ENCODE measurements at places on chromosomes 7 and 10.
A peak's percentile ranks its signal among the peaks of the same experiment; 100 is the strongest.

GRCh38 chr10:5486853-5487235 lies 12.5 kb downstream of the CALML5 start:
- DNase-seq = no peak

DNA sequence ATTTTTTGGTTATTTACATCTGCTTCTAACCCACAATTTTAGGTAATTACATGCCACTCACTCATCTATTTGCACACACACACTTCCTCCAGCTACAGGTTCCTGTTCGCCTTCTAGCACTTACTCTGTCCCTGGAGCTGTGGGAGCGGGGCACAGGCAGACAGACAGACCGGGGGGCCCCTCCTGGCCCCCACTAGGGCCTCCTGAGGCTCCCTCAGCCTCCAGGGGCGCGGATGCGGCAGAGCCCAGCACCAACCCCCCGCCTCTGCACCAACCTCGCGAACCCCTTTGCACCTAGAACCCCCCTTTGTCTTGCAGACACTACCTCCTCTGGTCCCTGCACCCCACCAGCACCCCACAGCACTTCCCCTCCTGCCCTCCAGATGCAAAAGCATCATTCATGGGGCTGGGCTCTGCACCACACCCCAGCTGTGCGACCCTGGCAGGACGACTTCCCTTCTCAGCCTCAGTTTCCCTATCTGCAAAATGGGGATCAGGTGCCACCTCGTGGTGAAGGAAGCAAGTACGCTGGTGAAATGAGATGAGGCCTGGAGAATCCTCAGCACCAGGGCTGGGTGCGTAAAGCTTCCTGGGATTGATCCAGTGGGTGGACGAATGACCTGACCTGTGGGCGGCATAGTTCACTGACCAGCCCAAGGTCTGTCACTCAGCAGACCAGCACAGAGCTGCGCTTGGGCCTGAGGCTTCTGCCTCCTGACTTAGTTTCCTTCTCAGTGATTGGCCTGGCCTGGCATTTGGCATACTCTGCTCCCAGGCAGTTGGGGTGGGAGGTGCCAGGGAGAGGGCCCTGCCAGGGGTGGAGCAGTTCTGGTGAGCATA lies 37.9 kb downstream of the ELFN1 start:
- DNase-seq = no peak

DNA sequence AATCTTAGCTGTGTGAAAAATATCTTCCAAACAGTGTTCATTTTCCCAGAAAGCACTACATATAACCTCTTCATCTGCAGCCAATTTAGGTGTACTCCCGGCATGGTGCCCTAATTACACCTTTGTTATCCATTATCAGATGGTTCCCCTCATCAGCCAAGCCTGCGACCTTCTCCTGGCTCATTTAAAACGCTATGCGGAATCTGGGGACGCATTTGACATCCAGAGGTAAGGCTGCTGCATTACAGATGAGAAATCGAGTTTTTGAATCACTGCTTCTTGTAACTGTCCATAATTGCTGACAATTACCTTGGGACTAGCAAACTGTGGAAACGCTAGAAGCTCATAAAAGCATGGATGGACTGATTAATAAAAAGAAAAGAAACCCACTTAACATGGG lies 109.5 kb downstream of the PARP12 start:
- DNase-seq = no peak

GRCh38 chr10:116744885-116745284 lies 2.5 kb upstream of the HSPA12A start:
- no peak for DNase-seq

GRCh38 chr10:132710746-132711612 lies 75.0 kb downstream of the NKX6-2 start:
- no peak for DNase-seq

GRCh38 chr7:94972296-94972695 lies 64.9 kb downstream of the PPP1R9A start:
- peak; percentile 32 for DNase-seq

DNA sequence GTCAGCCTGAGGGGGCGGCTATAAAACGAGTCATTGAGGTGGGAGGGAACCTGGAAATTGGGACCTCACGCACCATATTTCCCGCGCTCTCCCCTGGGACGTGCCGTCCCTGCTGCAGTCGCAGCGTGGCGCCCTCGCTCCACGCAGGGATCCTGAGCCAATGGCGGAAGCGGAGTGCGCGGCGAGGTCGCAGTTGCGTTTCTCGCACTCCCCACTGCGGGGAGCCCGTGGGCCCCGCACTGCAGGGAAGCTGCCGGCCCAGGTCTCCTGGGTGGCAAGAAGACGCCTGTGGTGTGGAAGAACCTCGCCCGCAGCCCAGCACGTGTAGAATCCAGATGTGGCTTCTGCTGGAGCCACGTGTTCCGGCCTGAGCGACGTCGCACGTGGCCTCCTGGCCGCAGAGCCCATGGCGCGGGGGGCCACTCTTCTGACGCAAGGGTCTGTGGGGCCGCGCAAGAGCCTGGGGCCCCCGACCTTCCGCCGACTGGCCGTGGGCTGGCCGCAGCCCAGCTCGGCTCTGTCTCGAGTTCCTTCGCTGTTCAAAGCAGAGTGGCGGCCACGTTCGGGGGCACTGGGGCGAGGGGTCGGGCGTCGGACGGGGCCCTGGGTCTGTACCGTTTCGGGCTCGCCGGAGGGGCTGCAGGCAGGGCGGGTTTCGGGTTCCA lies 26.4 kb downstream of the HIF1AN start:
- peak; percentile 30 for DNase-seq

GRCh38 chr7:75971961-75972763 lies 22.2 kb downstream of the TMEM120A start:
- DNase-seq = no peak

GRCh38 chr10:97059006-97059871 lies 126.5 kb downstream of the SLIT1 start:
- DNase-seq = no peak

DNA sequence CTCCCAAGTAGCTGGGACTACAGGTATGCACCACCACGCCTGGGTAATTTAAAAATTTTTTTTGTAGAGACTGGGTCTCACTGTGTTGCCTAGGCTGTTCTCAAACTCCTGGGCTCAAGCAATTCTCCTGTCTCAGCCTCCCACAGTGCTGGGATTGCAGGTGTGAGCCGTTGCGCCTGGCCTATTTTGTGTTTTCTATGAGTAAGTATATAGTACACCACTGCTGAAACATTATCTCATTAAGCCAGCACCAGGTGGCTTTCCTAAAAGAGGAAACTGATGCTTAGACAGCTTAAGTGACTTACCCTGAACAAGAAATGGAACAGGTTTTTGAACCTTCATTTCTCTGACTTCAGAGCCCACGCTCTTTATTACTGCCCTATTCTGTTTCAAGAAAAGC lies 7.8 kb upstream of the PTPN12 start:
- no peak for DNase-seq

DNA sequence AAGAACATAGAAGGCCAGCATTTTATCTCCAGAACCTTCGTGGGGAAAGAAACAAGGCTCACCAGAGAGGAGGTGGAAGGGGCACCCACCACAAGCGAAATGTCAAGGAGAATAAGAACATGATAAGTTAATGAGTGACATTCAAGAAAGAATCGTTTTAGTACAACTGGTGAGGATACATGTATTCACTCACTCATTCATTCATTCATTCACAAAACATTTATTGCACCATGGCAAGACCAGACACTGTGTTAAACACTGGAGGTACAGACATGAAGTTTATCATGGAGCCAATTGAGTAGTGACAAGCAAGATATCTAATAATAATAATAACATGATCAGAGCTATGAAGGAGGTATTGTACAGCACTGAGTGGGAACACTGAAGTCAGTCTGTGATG lies 1.7 kb upstream of the ZNRF2 start:
- no peak for DNase-seq

DNA sequence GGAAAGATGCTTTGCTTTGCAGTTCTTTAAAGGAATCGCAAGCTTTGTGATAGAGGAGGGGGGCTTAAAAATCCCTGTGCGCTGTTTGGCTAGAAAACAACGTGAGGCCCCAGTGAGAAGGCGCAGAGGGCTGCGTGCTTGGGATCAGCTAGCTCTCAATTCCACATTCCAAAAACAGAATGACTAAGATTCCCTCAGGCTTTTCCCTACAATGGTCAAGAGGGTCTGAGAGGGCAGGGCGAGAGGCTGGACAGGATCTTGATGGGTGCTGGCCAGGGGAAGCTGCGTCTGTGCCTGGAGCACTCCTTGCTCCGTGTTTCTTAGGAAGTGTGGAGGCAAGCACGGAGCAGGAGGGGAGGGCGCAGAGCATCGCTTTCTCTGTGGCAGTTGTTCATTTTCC lies 72.1 kb upstream of the INHBA start:
- DNase-seq = no peak

DNA sequence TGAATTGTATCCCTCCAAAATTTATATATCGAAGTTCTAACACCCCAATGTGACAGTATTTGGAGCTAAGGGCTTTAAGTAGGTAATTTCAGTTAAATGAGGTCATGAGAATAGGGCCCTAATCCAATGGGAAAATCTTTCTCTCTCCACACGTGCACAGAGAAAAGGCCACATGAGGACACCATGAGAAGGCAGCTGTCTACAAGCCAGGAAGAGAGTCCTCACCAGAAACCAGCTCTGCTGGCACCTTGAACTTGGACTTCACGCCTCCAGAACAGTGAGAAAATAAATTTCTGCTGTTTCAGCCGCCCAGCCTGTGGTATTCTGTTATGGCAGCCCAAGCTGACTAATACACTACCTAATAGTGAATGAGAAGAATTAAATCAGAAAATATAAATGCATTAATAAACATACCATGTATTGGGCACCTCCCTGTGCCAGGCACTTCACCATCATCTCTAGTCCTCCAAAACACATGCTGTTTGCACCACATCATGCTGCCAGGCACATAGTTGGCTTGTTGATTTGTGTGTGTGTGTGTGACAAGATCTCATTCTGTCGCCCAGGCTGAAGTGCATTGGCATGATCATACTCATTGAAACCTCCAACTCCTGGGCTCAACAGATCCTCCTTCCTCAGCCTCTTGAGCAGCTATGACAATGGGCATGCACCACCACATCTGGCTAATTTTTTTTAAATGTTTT lies 9.1 kb upstream of the TOMM7 start:
- DNase-seq = no peak
